Fibroblast of skin of right biceps (primary cell): ENCODE measurements at places on chromosomes 13 and 19.

DNA sequence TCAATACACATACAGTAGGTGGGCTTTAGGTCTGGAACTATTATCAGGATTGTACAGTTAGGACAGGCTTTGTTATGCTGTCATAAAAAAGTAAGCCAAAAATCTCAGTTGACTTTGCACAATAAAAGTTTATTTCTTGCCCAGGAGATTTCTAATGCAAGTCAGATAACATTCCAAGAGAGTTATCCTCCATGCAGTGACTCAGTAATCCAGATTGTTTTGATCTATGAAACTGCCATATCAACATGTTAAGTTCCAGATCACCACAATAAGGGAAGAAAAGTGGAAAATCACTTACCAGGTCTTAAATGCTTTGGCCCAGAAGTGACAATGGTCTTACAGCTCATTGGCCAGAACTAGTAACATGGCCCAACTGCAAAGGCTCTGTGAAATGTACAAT lies 636.2 kb upstream of the KLF12 start:
- peak; percentile 95 for DNase-seq

- no peak for DNase-seq
These were observed 30.9 kb downstream of the C19orf47 start for GRCh38 chr19:40317338-40317737.

GRCh38 chr19:33557196-33557595 lies 35.6 kb upstream of the PEPD start:
- DNase-seq = no peak

- peak; percentile 77 for DNase-seq
These were observed 77.9 kb downstream of the ZNF536 start for GRCh38 chr19:30450100-30450499.

DNA sequence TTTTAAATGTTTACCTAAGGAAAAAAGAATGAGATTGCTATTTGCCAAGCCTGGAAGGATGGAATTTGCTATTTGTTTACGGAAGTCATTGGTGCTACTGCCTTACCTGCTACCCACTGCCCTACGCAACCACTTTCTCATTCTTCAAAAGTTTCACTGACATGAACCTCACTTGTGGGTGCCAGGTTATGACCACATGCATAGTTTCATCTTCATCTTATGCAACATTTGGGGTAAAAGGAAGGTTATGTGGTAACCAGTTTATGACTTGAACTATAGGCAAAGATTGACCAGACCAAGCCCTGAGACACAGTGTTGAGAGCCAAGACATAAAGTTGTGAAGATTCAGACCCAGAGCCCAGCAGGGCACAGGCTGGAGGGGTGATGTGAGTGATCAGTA lies 142.5 kb downstream of the LACC1 start:
- DNase-seq = no peak

- DNase-seq = no peak
These were observed 9.1 kb downstream of the NOP53 start for GRCh38 chr19:47754206-47755064.

- DNase-seq = no peak
These were observed 326.0 kb downstream of the HS6ST3 start for GRCh38 chr13:96415831-96416385.

GRCh38 chr13:29594710-29595379 lies 643 bp downstream of the SLC7A1 start:
- peak; percentile 72 for DNase-seq

- DNase-seq = peak; percentile 22
These were observed 9.2 kb downstream of the NOSIP start for GRCh38 chr19:49570997-49571676.

GRCh38 chr13:46345398-46345797 lies 41.7 kb downstream of the RUBCNL start:
- DNase-seq = no peak

GRCh38 chr13:59660582-59660981 lies 503.1 kb downstream of the DIAPH3 start:
- DNase-seq = no peak

DNA sequence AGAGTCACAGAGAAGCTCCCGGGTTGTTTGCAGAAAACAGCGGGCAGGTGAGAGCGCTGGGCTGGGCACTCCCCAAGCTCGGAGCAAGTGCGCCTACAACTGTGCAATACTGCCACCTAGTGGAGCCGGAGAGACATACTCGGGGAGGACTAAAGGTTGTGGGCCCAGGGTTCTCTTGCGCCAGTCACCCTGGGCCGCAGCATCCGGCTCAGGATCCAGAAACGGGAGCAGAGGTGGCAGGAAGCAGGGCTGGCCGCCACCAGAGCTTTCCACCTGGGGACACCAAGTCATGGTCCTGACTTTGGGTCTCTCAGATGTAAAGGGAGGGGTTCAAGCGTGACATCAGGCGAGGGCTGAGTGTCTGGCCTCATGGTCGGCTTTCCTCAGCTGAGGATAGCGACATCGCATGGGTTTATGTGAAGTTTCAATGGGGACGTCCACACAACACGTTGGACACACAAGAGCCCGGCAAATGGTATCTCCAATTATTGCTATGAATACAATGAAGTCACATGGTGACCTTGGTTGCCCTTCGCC lies 11.2 kb upstream of the KLK4 start:
- peak; percentile 70 for DNase-seq

DNA sequence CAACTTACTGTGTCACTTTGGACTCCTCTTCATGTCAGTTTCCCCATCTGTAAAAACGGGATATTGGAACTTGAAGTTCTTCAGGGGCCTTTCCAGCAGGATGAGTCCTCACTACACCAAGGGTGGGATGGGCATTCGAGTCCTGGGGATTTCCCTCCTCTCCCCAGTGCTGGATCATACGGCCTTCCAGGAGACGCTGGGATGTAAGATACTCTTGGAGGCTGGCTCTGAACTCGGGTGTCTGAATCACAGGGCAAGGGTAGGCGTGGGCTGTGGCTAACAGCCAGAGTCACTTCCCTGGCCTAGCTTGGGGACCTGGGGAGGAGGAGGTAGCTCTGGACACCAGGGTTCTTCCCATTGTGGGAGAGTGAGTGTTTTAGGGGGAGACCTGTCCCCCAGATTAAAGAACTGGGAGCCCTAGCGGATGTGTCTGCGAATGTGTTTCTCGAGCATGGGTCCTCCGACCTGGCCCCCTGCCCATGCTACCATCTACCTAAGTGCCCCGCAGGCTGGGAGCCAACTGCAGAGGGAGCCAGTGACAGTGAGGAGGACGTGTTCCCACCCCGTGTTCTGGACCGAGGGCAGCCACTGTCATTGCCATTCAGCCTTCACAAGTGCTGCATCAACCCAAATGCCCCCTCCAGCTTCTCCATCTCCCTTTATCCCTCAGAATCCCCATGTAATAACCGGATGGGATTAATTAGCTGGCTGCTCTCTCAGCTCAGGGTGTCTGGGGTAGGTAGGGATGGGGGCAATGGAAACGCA lies 2.4 kb upstream of the CYTH2 start:
- peak; percentile 31 for DNase-seq

- peak; percentile 83 for DNase-seq
These were observed 9.4 kb downstream of the POLRMT start for GRCh38 chr19:623974-624373.

DNA sequence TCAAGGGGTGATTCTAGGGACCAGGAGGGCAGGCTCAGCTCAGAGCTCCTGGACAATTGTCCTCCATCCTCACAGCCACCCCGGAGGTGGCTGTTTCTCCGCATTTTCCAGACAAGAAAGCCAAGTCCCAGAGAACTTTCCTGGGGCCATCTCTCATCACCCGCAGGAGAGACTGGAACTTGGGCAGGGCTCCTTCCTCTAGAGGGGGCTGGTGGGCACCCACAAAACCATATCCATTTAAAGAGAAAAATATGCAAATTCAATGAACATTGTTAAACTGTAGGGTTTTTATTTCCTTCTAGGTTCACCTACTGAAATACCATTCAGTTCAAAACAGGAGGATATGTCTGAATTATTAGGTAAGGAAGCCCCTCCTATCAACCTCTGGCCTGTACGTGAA lies 16.6 kb downstream of the SPACA7 start:
- DNase-seq = no peak

DNA sequence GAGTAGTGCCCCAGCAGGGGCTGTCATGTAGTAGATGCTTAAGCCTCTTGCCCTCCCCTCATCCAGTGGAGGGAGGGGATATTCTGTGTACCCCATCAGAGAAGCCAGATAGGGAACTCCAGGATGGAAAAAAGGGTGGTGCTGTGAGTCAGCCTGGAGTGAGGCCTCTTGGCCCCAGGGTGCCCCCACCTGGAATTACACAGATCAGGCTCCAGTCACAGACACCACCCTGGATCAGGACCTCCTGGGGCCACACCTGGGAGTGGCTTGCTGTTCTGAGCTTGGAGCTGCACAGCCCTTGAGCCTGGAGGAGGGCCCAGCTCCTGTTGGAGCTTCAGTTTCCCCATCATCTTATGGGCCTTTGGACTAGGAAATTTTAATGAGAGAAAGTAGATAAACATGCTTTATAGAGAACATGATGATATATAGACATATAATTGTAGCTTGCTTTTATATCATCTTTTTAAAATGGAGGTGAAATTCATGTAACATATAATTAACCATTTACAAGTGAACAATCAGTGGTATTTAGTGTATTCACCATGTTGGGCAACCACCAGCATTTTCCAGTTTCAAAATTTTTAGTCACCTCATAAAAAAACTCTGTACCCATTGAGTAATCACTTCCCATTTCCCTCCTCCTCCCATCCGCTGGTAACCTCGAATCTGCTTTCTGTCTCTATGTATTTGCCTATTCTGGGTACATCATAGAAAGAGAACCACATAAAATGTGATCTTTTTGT lies 24.6 kb downstream of the CYP4F22 start:
- DNase-seq = no peak

- no peak for DNase-seq
These were observed 675 bp upstream of the PGPEP1 start for GRCh38 chr19:18339723-18340122.

DNA sequence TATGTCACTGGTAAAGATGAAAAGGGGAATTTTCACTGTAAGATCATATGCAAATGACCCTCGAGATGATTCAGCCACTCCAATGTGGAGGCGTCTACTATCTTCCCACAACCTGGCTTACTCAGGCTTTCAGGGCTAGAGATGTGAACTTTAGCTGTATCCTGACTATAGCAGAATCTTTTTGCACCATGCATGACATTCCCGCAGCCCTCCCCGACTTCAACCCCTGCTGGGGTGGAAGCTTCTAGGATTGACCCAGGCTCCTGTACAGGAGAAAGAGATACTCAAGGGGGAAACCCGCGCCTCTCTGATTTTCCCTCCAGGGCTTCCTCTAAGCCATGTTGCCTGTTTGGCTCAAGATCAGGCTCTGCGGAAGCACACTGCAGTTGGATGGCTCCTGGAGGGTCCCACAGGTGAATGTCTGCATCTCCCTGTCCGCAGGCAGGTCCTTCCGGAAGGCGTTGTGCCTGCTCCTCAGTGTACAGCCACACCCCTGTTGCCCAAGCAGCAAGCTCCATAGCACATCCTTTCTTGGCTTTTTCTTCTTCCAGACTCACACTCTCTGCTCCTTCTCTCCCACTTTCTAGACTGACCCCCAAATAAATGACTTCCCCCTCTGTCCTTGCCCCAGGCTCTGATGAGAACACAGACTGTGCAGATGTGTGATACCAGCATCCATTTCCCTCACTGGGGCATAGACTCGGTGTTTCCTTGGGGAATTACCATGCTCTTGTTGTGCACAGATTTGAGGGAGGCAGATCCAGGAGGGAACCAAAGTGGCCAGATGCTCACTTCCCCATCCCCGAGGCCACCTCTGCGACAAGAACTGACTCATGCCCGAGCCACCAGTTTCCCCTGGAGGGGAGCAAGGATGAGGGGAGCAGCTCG lies 29.1 kb upstream of the POP4 start:
- DNase-seq = peak; percentile 17

DNA sequence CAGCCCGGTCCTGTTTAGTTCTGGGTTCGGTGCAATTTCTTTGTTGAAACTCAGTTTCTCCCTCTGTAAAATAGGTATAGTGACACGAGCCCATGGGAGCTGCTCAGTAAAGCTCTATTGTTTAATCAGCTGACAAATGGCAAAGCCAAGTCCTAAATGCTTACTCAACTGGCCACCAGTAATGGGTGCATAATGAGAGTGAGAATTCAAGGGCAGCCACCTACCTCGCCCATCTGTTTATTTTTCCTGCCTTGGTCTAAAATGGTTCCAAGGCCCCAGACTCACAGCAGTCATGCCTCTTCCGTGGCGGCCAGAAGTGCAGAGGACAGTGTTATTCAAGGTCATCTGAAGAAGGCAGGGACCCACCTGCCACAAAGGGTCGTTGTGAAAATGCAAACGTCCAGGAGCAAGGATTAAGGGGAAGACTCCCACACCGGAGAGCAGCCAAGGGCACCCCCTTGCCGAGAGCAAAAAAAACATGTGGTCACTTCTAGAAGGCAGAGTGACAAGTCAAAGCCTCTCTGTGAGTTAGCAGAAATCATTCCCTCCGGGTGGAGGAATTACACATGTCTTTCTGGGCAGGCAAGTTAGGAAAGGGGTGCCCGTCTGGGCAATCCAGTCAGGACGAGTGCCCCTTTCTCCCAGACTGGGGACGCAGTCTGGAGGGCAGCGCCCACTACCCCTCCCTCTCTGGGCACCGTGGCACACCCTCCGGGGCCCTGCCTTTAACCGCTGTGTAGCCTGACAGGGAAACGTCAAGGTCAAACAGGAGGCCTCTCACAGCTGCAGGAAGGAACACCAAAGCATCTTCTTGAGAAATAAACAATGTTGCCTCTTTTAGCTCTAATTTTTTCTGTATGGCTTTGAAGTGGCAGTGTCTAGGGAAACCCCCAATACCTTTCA lies 186.2 kb downstream of the FOXO1 start:
- DNase-seq = no peak

GRCh38 chr19:27972291-27973040 lies 1240.5 kb downstream of the UQCRFS1 start:
- DNase-seq = peak; percentile 78

GRCh38 chr13:59247171-59247570 lies 916.6 kb downstream of the DIAPH3 start:
- DNase-seq = no peak

DNA sequence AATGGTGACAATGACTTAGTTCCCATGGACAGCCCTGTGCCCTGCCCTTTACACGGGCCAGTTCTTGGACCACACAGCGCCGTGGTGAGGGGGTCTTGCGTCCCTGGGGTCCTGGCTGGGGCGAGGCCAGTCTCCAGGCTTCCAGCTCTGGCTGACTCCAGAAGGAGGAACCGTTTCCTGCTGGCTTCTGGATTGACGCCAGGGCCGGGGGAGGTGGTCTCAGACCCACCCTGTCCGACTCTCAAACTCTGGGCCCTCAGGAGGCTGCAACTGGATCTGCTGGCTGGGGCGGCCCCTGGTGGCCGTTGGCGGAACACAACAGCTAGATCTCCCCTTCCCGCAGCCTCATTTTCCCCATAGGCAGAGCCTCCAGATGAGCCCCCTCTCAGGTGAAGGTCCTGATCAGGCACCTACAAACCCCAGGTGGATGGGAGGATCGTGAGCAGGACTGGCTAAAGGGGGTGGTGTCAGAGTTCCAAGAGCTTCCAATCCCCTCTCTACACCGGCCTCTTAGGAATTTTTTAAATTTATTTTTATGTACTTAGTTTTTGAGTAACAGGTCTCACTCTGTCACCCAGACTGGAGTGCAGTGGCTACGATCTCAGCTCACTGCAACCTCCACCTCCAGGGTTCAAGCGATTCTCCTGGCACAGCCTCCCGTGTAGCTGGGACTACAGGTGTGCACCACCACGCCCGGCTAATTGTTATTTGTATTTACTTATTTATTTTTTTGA lies 8.0 kb downstream of the CCDC194 start:
- peak; percentile 54 for DNase-seq
